ENCODE measurements at places on chromosomes 3 and 15. TPM values are rescaled to one million over a fixed set of nuclear protein-coding genes. Genes with fewer than 3 reads are reported as not detected.

SCAANT1 gene
- total RNA-seq: not detected

SCN11A gene
- total RNA-seq: 0.27 TPM

LIPC gene
- 1.1 TPM for total RNA-seq

FBXO40 gene
- under 0.01 TPM for total RNA-seq

COL6A5 gene
- total RNA-seq: not detected

DNA sequence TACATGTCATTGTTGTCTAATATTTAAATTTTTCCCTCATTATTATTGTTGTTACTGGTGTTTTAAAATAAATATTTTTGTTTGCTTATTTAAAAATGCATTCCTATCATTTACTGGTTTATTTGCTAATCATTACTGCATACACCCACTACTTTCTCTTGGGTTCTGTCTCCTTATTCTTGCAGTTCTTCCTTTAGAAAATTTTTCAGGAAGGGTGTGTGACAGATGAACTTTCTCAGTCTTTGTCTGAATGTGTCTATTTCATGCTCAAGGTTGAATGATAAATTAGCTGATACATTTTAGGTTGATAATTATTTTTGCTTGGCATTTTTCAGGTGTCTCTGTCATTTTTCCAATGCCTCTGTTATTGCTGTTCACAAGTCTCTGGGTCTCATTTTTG is 7.4 kb downstream of the AQP9 start:
- no peak for DNase-seq

DNA sequence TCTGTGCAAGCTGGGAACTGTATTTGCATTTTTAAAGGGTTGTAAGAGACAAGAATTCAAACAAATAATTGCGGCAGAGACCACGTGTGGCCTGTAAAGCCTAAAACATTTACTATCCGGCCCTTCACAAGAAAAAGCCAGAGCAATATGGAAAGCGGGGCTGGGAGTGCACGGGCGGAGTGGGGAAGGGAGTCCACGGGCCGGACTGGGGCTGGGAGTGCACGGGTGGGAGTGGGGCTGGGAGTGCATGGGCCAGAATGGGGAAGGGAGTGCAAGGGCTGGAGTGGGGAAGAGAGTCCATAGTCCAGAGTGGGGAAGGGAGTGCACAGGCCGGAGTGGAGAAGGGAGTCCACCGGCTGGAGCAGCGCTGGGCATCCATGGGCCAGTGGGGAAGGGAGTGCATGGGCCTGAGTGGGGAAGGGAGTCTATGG is 41.2 kb downstream of the KLF15 start:
- DNase-seq: no peak

DNA sequence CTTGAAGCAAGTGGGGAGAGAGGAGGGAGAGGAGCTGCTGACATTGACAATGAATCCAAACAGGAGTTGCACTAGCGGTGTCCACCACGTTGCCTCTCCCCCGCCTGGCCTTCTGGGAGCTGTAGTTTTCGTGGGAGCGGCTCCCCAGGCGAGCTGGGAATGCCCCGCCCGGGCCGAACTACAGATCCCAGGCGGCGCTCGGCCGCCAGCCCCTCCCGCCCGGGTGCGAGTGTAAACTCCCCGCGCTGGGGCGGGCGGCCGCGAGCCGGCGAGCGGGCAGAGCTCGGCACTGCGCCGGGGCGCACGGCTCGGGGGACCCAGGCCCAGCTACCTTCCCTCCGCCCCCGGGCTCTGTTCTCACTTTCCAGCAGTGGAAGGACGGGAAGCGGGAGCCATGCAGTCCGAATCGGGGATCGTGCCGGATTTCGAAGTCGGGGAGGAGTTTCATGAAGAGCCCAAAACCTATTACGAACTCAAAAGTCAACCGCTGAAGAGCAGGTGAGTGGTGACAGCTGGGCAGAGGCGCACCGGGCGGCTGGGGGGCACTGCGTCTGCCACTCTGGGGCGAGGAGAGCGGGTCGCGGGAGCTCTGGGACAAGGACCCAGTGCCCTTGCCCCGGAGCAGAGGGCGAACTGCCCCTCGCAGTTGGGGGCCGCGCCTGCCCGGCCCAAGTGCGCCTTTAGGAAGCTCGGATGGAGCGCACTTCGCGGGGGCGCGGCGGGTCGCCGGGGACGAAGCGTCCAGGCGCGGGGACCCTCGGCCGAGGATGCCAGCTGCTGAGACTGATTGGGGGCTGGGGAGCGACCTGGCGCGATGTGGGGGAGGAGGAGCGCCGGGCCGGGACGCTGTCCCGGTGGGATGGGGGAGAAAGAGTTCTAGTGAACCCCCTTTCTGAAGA is at the start of gene MITF:
TSS of gene MITF (plus strand) at position 261 of the 899 bp plus-strand sequence. CDS start at position 395, 134 bp downstream.
- peak; percentile 49 for DNase-seq

DNA sequence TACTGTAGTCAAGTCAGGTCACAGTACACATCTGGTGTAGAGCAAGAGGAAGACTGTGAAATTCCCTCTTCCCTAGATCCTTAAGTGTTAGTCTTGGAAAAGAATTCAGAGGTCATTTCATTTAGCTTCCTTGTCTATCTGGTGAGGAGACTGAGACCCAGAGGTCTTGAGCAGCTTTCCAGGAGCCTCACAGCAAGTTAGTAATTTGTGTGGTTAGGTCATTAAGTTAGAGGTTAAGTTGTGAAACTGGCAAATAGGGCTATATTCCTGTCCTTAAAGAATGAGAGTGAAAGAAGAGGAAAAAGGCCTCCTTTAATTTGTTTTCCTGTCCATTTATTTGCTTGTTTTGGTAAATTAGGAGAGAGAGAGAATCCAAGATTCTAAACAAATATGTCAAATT is 9.0 kb downstream of the PODXL2 start:
- DNase-seq: no peak

GRCh38 chr3:112345681-112346080 is 12.7 kb downstream of the CD200 start:
- no peak for DNase-seq

DNA sequence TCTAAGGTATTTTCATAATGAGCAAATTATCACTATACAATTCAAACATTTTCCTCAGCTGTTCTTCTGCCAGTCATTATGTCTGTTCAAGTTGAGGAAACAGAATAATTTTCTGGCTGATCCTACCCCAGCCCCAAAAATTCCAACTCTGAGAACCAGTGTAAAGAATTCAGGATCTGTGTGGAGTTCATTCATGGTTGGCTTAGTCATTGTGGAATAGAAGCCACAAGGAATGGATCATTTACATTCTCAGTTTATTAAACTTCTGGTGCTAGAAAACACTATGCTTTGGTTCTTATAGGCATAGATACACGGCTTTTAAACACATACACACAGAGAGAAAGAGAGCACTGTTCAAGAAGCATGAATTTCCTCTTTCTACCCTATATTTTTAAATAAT is 134.6 kb downstream of the CMSS1 start:
- peak; percentile 65 for DNase-seq

DNA sequence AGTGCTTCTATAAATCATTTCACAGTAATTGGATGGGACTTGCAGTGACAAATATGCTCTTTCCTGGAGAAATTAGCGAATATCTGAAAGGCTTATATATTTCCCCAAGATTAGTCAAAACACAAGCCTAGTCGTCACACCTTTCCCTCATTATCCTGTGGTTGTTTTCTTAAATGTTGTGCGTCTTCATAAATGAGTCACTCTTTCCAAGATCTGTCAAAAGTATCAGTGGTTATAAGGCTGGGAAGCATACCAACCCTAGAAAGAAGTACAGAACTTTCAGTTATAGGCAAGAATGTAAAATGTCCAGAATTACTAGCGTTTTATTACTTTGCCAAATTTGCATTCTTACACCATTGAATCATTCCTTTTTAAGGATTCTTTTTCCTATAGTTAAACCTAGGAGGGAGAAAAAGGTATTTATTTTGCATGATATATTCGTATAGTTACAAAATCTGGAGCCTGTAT is 33.6 kb downstream of the TMEM212 start:
- DNase-seq: peak; percentile 76

DNA sequence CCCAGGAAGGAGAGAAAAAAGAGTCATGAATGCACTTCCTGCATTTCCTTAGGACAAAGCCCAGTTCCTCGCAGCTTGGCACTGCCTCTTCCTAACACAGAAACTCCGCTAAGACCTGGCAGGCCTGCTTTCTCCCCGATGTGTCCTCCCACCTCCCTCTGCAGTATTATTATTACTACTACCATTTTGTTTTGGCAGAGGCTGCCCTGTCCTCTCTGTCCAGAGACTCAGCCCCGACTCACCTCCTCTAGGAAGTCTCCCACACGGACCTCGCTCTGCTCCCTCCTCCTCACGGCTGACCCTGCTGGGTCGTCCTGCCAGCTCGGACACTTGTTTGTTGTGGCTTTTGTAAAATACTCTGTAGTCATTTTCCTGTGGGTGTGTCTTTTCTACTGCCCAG is 107.2 kb upstream of the HACD2 start:
- DNase-seq: no peak

DNA sequence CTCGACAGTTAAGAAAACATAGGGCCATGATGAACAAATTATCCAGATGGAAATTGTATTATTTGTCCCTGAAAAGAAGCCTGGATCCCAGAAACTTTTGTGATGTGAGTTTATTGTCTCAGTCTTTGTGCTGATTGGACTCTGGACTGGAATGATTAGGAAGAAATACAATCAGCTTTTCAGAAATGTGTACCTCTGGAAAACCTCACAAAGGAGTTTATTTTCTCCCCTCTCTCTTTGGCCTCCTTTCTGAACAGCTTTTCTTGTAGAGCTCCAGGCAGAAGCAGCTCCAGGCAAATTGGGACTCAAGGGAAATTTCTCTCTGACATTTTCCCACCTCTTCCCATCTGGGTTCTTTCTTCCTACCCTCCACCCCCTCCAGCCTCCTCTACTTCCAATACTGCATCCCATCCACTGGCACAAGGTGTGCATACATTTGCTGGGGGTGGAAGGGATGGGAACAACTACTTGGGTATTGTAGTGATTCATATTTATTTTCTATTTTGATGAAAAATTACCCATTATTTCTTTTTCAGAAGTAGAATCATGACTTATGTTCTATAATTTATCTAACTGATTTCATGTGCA is 119.7 kb downstream of the CD47 start:
- DNase-seq: no peak

DNA sequence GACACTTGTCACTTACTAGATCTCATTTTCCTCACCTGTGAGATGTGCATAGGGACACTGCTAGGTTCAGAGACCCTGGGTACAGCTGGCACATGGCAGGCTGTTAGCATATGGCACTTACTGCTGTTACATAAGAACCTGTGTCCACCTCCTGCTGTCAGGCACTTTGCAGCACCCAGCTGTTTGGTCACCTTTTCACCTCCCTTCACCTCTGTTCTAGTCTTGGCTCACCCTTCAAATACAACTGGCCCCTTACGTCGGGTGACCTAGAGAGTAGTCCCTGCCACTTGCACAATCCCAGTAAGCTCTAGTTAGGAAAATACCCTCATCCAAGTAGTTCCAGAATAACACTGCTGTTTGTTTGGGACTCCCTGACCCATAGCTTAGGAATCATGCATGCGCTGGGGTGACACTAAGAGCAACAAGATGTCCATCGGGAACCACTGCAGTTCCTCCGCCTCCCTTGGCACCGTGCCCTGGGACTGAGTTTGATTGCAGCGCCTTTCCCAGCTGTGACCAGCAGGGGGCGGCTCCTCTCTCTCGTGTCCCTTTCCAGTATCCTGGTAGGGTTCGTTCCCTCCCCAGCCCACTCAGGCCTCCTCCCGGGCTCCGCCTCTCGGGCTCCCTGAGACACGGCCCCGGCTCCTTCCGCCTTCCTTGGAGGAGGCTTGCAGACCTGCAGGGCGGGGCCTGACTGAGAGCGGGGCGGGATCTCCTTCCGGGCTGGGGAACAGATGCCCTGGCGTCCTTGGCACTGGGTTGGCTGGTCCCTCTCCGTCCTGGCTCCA is 78.6 kb downstream of the ABHD5 start:
- DNase-seq: peak; percentile 88

- DNase-seq: no peak
Observed at GRCh38 chr3:173135059-173135458, 6.0 kb downstream of the SPATA16 start.

DNA sequence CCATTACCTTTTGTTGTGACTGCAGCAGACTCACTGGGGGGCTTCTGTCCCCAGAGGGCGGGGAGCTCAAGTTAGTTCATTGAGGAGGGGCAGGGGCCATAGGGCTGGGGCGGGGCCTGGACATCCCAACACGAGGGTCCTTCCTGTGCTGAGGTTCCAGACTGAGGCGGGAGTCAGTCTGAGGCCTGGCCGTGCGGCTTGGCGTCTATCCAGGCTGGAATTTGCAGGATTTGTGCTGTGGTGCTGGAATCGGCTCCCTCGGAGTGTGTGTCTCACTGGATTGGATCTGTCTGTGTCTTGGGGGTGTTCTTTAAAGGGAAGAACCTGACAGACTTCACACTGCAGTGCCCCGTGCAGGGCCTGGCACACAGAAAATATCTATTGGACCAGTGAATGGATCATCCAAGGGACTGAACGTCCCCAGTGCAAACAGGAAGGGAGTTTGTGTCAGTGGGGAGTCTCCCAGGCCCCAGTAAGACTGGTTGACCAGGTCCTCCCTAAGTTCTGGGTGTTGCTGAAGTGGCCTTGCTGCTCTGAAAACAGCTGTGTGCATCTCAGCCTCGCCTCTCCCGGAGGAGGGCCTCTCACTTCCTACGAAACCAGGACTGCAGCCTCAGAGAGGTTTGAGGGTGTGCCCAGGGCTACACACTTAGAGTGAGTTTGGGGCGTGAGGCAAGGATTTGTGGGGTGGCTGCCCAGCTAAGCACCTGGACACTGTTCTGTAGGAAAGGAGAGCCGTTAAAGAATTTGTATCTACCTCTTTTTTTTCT is 26.1 kb downstream of the GOLGA6L2 start:
- DNase-seq: no peak

DNA sequence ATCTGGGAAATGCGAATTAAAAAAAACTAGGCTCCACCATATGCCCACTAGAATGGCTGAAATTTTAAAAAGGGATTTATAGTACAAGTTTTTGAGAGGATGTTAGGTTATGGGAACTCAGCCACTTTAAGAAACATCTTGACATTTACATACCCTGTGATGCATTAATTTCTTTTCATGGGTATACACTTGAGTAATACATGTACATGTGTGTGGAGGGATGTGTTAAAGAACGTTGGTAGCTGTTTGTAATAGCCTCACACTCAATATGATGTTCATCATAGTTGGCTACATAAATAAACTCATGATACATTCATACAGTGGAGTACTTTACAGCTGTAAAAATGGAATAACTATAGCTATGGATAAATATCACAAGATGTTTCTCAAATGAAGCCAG is 40.9 kb downstream of the MEF2A start:
- no peak for DNase-seq

All from kidney epithelial cell (primary cell).